ENCODE measurements at places on chromosomes 6 and 20.

DNA sequence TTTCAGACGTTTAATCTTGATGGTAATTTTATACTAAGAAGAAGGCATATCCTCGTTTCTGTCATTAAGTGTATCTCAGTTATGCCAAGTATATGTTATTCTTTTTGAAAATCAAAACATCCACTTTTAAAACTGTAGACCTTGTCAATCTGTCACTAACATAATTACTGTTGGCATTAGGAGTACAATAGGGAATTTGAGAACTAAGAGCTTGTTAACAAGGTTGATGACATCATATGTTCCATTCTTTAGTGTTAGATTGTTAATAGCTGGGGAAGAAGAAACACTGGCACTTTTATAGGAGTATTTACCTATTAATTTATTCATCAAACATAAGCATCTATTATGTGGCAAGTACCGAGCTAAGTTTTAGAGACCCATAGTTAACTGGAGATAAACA, 76.2 kb downstream of the MAP3K4 start:
- no peak overlapping the region for H3K4me3 ChIP-seq
- DNase-seq, result no peak
- H3K27me3 ChIP-seq, result no peaks in the 10 kb centered on the region

GRCh38 chr20:31472395-31473330, 2.3 kb downstream of the DEFB124 start:
- no peak overlapping the region for H3K4me3 ChIP-seq
- H3K27ac ChIP-seq, result no peak overlapping the region
- H3K4me1 ChIP-seq, result peaks cover 16% of the 10 kb centered on the region
- peaks cover 15% of the 10 kb centered on the region for H3K27me3 ChIP-seq

GRCh38 chr6:80163754-80164187, 57.3 kb downstream of the BCKDHB start:
- no peaks in the 10 kb centered on the region for H3K27me3 ChIP-seq
- no peak for DNase-seq
- H3K4me1 ChIP-seq, result no peaks in the 10 kb centered on the region
- peaks cover 9% of the 10 kb centered on the region for H3K36me3 ChIP-seq

DNA sequence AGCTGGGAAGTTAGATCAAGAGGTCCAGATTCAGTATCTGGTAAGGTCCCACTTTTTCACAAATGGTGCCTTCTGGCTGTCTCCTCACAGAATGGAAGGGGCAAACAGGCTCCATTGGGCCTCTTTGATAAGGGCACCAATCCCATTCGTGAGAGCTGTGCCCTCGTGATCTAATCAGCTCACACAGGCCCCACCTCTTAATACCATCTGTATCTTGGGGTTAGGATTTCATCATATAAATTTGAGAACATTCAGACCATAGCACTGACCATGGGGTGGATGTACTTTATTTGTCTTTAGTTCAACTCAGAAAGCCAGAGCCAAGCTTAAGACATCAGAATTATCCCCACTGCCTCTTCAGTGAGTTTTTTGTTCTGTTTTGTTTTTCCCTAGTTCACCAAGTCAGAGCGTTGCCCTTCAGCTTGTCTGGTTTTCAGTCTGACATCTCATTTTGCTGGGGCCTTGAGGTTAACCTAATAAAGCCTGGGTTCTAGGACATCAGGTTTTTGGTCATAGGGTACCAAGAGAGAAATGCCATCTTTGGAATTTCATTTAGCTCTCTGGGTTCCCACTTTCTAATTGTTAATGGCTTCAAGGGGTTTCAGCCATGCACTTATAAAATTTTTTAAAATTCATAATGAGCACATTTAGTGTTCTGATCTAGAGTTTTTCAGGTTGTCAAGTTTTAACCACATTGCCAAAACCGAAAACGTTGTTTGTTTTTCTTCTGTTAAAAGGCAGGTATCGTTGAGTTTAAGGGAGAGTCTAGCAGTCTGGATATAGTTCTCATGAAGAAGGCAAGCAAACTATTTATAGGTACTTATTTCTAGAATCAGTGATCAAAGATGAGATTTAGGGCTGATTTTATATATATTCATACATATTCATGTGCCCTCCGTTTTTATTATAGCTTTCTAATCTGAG, 19.0 kb downstream of the SENP6 start:
- peaks cover 4% of the 10 kb centered on the region for H3K36me3 ChIP-seq
- peak overlapping the region; percentile 13 for H3K27ac ChIP-seq
- H3K4me3 ChIP-seq, result no peak overlapping the region
- H3K4me1 ChIP-seq, result peaks cover 32% of the 10 kb centered on the region
- no peaks in the 10 kb centered on the region for H3K27me3 ChIP-seq

GRCh38 chr6:34360556-34360955, 31.9 kb downstream of the NUDT3 start:
- no peaks in the 10 kb centered on the region for H3K27me3 ChIP-seq
- no peak overlapping the region for H3K27ac ChIP-seq
- H3K4me3 ChIP-seq, result no peak overlapping the region
- no peak for DNase-seq
- peaks cover 34% of the 10 kb centered on the region for H3K4me1 ChIP-seq
- peaks cover 2% of the 10 kb centered on the region for H3K36me3 ChIP-seq

DNA sequence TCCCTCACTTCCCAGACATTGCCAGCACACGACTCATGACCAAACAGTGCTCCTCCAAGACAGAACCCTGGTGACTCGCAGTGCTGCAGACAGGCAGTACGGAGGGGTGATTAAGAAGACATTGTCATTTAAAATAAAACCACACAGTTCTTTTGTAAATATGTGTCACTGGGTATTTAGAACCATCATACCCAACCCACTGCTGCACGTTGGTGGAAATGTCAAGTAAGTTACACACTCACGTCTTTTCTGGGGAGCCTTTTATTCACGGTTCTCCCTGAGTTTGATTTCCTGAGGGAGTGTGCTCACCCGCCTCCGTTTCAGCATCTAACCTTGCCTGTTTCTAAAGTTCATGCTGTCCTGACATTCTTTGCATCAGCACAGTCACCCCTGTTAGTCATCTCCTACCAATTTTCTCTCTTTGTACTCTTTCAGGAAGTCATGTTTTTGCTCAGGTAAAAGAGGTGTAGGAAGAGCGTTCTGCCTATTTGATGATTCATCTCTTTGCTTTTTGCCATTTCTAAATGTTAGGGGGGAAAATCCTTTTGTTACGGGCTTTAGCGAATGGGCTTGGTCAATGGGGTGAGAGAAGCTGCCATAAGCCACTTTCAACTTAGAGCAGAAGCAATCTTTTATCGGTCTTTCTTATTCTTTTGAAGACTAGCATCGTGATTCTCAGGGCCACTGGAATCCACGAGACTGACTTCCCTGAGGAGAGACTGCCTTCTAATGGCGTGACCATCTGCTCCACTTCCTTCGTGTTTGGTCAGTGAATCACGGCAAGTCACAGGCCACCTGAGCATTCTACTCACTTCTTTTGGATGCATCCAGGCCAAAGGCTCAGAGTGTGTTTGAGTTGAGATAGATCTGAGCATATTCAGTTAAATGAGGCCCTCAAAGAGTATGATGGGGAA, 512.8 kb upstream of the JARID2 start:
- H3K27me3 ChIP-seq, result no peaks in the 10 kb centered on the region
- H3K27ac ChIP-seq, result peak overlapping the region; percentile 92
- peak overlapping the region; percentile 33 for H3K4me3 ChIP-seq
- H3K4me1 ChIP-seq, result peaks cover 57% of the 10 kb centered on the region

DNA sequence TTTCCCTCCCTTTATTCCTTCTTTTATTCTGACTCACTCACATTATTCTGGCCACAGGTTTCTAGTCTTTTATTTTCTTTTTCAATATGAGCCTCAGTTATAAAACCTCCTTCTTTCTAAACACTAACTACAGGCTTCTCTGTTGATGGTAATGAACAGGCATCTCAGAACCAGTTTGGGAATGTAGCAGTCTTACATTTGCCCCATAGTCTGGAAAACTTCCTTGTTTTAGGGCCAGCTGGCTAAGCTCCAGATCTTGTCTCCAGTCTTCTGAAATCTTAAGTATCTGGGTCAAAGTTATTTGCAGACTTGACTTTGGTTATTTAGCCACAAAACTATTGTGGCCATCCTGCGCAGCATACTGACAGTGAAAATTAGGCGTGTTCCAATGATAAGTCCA, 97.0 kb upstream of the MAN1A1 start:
- no peaks in the 10 kb centered on the region for H3K36me3 ChIP-seq
- no peaks in the 10 kb centered on the region for H3K27me3 ChIP-seq
- no peak for DNase-seq
- no peak overlapping the region for H3K27ac ChIP-seq
- H3K4me3 ChIP-seq, result no peak overlapping the region
- H3K4me1 ChIP-seq, result peaks cover 20% of the 10 kb centered on the region

DNA sequence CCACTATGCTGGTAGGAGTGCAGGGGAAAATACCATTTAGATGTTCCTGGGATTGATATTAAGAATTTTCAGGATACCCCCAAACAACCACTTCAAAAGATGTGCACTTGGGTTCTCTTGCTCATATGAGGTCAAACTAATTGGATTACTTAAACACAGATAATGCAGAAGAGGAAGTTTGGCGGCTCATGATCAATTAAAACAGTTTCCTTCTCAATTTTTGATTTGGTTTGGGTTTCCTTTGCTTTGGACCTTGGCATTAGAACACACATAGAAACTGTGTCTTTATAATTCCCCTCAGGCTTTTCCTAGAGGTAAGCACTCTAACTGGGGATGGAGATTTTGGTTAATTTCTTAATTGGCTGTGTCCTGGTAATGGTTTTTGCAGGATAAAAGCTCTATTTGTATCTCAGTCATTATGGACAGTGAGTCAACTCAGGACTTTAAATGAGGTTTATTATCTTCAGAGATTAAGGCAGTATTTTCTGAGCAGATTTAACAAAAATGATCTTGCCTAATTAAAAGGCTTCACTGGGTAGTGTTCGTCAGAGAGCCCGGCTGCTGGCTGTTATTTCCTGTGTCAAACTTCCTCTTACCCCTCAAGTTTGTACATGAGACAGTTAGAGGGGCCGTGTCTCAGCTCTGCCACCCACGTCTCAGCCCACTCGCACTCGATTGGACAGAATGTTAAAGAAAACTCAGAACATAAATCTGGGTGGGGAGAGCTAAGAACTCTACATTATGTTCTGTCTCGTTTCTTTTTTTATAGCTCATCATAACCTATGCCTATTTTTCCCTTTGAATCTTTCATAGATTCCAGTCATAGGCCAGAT, 50.3 kb upstream of the PREP start:
- peak overlapping the region; percentile 79 for H3K27ac ChIP-seq
- H3K36me3 ChIP-seq, result peaks cover 2% of the 10 kb centered on the region
- DNase-seq, result peak; percentile 16
